Activated CD4-positive, alpha-beta T cell treated with anti-CD3 and anti-CD28 coated beads, Interleukin-2, Interleukin-4, amounts not matched to agents 100 ng/mL and 50 ng/mL, durations not matched to agents 16 hours and 8 hours (primary cell): ENCODE measurements at places on chromosomes 4 and X.
A peak's percentile ranks its signal among the peaks of the same experiment; 100 is the strongest.

DNA sequence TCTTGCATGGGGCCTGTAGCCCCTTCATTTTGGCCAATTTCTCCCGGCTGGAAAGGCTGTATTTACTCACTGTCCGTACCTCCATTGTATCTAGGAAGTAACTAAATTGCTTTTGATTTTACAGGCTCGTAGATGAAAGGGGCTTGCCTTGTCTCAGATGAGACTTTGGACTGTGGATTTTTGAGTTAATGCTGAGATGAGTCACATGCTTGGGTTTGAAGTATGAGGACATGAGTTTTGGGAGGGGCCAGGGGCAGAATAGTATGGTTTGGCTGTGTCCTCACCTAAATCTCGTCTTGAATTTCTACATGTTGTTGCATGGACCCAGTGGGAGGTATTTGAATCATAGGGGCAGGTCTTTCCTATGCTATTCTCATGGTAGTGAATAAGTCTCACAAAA is 407.6 kb upstream of the NDST3 start:
- DNase-seq = no peak

DNA sequence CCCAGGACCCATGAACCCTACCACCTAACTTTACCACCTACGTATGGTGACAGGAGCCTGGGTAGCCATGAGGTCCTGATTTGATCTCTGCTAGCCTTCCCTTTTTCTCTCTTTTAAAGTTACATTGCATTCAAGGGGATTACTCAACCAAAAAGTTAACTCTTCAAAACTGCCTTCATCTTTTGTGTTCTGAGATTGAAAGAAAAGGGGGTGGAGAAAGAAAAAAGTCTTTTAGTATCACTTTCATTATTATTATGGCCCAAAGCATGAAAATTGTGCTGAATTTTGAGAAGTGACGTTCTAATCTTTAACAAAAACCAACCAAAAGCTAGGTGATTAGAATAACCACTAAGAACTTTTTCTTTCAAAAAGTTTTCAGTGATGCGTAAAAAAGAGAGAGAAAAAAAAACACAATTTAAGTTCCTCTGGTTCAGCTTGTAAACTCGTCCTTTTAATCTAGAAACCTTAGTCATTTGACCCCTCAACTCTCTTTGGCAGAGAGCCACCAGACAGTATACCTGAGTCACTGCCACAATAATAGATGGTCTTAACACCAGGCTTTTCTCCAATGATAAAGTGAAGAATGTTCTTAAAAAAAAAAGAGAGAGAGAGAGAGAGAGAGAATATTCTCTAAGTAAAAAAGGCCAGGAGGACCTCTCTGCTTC is 347.4 kb upstream of the FGF13 start:
- DNase-seq = peak; percentile 24

GRCh38 chr4:66568001-66568400 is 897.7 kb upstream of the EPHA5 start:
- no peak for DNase-seq

DNA sequence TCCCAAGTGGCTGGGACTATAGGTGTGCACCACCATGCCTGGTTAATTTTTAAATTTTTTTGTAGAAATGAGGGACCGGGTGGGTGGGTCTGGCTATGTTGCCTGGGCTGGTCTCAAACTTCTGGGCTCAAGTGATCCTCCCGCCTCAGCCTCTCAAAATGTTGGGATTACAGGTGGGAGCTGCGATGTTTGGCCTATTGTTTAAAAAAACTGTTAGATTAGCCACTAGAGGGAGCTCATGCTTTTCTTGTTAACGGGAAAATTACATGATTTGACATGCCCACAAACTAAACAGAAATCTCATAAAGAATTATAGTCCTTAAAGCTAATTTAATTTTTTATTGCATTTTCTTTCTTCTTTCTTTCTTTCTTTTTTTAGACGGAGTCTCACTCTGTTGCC is 5.0 kb upstream of the SDAD1 start:
- DNase-seq = peak; percentile 79

DNA sequence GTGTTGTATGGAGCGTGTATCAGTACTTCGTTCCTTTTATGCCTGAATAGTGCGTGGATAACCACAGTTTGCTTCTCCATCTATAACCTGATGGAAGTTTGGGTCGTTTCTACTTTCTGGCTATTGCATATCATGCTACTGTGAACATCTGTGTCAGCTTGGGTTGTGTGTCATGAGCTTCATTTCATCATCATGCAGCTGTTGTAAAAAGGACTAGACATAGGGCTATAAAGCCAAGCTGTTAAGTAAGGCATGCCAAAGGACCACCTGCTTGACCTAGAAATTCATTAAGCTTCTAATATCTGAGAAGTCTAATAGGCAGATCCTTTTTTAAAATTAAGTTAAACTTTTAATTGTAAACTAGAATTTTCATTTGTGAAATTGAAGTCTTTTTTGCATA is 18.4 kb downstream of the SMS start:
- no peak for DNase-seq
